ENCODE measurements at places on chromosomes 5 and 9.

- no peak for DNase-seq
Measured at GRCh38 chr5:175585567-175585966, 72.3 kb upstream of the HRH2 start.

- DNase-seq = no peak
Measured at GRCh38 chr9:71928806-71929205, 17.4 kb downstream of the C9orf85 start.

DNA sequence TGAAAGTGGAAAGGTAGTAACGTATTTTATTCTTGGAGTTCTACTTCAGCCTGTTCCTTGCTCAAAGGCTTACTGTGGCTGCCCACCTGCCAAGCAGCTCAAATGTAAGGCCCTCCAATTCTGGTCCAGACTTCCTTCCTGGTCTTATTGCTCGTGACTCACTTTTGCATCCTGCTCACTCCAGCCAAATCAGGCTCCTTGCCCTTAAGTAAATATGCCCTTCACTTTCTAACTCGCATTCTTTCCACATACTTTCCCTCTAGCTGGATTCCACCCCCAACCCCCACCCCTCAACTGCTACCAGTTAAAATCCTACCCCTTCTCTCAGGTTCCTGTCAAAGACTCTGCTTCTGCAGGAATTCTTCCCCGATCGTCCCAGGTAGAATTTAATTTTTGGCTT is 96.6 kb downstream of the GALNT10 start:
- DNase-seq = peak; percentile 92

DNA sequence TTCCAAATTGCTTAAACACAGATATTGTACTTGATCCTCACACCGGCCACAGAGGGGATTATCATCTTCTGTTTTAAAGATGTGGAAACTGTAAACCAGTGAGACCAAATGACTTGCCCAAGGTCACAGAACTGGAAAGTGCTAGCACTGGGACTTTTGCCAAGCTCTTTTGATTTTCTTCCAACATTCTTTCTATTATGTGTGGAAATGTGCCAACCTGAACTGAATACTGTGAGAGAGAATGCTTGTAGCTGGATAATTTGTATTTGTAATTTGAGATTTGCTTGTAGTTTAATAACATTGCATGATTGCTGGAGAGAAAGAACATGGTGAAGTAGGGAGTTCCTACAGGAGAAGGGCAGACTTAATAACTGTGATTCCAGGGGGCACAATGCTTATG is 977.9 kb upstream of the NUDT12 start:
- DNase-seq = peak; percentile 50

DNA sequence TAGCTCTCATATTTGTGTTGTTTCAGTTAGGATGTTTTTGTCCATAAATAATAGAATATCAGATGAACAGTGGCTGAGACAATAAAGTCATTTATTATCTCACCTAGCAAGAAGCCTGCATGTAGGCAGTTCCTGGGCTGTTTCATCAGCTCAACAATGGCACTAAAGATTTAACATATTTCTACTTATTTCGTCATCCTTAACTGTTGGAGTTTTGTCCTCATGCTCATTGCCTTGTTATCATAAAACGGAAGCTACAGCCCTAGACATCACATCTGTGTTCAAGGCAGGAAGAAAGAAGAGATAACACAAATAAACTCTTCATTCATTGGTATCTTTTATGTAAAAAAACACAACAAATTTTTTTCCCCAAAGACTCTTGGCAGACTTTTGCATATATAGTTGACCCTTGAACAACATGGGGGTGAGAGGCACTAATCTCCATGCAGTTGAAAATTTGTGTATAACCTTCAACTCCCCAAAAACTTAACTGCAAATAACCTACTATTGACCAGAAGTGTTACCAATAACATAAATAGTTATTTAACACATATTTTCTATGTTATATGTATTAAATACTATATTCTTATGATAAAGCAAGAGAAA is 277.2 kb upstream of the ADRA1B start:
- DNase-seq = no peak

GRCh38 chr5:3931976-3932375 is 336.3 kb downstream of the IRX1 start:
- no peak for DNase-seq

GRCh38 chr9:134593286-134594077 is 48.1 kb upstream of the COL5A1 start:
- no peak for DNase-seq

- DNase-seq = no peak
Measured at GRCh38 chr9:130111786-130112537, 58.3 kb downstream of the GPR107 start.

- peak; percentile 71 for DNase-seq
Measured at GRCh38 chr5:68242743-68243142, 27.2 kb downstream of the PIK3R1 start.

DNA sequence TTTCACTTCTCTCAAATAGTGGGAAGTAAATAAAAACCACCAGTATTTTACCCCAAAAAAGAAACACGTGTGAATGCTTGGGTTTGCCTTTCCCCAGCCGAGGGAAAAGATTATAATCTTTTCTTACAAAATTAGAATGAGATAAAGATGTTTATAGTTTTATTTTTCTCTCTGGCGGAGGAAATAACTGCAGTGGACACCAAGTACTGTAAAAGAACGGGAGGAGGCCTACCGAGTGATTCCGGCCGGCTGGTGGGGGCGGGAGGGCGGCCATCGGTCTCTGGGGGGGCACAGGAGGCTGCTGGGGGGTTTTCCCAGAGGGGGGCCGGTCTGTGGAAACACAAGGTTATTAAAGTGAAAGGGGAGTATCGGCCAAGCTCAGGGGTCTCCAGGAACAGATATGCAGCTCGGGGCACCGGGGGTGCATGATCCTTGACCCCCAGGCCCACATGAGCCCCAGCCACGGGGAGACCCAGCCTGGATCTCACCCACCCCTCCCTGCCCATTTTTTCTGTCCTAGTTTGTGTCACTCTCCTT is 29.4 kb downstream of the LCP2 start:
- DNase-seq = no peak

GRCh38 chr9:7320841-7321240 is 478.7 kb downstream of the DMAC1 start:
- no peak for DNase-seq

DNA sequence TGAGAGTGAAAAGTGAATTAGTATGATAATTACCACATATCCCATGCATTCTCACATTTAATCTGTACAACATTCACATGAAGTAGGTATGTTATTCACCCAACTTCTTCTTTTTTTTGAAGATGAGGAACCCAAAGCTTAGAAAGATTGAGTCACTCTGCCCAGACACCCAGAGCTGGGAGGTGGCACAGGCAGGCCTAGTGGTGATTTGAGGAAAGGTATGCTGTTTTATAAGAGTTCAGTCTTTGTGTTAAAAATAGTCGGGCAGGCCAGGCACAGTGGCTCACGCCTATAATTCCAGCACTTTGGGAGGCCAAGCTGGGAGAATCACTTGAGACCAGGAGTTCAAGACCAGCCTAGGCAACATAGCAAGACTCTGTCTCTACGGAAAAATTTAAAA is 285.3 kb downstream of the NR3C1 start:
- DNase-seq = no peak

- DNase-seq = no peak
Measured at GRCh38 chr9:2985343-2985742, 141.4 kb upstream of the PUM3 start.

GRCh38 chr9:3285365-3286161 is 240.2 kb downstream of the RFX3 start:
- DNase-seq = peak; percentile 3

DNA sequence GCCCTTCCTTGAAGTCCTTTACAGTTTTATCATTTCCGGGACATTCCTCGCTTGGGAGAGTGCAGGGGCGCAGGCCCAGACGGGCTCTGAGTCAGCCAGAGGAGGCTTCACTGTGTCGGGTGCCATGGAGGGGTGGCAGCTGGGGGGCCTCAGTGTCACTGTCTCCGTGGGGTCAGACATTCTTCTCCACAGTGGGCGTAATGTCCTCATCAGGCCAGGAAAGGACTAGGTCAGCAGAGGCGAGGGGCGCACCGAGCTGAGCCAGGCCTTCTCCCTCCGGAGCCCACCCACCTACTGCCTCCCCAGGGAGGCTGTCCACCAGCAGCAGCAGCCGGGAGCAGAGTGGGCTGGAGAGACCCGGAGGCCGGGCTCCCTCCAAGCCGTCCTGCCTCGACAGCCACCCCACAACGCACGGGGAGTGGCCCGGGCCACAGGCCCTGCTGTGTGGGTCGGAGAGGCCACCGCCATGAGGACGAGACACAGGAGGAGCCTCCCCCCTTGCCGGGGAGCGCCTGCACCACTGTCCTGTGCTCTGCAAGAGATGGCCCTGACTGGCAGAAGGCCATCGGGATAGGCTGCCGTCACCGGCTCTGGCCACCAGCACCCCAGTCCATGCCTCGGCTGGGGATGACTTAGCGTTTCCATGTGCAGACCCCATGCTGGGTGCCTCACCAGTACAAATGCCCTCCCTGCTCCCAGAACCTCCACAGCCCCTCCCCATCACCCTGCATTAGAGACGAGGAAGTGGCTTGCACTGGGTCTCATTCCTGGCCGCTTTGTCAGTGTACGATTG is 26.5 kb downstream of the SARDH start:
- DNase-seq = no peak

DNA sequence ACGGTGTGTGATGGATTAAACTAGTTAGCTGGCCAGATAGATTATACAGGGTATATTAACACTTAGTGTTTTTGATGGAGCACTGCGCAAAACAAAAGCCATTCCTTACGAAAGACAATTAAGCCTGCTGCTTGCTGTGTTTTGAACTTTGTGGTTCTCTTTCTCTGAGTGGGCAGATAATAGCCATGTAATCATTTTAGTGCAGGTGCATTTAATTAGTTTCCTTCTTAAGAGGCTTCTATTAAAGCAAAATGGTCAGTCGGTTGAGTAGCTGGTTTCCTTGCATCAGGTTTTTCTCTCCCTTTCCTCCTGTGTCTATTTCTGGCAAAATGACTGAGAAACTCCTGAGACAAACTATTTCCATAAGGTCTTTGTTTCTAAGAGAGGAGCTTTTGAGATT is 512.5 kb downstream of the DMAC1 start:
- no peak for DNase-seq
